ENCODE measurements at places on chromosomes 6 and 20.

- DNase-seq, result no peak
Observed at GRCh38 chr6:163030980-163031379, 303.2 kb downstream of the PACRG start.

- no peak for DNase-seq
Observed at GRCh38 chr6:64691064-64691463, 1016.0 kb downstream of the EYS start.

GRCh38 chr6:70094156-70094555 lies 208.7 kb downstream of the COL9A1 start:
- no peak for DNase-seq

DNA sequence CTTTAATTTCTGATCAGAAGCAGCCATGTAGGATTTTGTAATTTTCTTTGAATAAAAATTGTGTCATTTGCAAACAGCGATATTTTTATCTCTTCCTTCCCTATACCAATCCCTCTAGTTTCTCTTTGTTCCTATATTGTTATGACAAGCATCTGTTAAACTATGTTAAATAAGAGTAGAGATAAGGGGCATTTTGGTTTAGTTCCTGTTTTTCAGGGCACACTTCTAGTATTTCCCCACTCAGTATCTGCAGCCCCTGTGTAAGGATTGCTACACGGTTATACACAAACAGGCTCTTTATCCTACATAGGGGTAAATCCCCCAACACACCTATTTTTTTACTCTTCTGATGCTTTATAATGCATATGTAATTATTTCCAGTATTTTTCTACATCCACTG lies 42.1 kb downstream of the TRERF1 start:
- DNase-seq, result no peak

DNA sequence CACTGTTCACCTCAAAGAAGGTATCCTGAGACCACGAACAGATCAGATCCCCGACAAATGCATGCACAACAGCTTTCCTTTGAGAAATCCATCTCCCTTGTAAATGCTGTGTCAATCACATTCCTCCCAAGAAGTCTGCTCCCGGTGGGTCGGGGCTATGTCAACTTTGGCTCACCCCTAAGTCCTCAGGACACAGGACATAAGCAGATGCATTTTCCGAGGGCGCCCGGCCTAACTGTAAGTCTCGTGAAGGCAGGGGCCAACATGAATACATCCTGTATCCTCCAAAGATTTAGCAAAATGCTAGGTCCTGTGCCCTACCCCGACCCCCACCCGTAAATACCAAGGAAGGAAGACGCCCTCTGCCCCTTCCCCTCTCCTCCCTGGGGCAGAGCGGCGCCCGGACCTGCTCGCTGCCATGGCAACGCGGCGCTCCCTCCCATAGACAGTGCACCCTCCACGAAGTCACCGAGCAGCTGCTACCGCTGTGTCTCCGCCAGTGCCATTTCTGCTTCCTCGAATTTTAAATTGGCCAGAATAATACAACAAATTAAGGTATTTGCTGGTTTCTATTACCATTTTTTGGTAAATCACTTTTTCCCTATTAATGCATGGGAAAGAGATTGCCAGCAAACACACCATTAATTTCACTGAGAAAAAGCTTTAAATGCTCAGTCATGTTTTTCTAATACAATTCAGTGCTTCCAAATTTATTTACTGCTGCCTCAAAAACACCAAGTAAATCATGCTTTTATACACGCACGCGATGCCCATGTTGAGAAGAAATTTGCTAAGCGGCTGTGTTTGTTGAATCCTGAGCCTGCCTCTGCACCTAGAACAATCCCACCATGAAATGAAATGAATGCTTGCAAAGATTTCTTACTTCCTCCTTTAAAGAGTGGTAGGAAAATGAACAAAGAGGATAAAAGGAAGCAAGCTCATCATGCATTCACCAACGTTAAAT lies 100.6 kb downstream of the PCSK2 start:
- DNase-seq, result no peak

DNA sequence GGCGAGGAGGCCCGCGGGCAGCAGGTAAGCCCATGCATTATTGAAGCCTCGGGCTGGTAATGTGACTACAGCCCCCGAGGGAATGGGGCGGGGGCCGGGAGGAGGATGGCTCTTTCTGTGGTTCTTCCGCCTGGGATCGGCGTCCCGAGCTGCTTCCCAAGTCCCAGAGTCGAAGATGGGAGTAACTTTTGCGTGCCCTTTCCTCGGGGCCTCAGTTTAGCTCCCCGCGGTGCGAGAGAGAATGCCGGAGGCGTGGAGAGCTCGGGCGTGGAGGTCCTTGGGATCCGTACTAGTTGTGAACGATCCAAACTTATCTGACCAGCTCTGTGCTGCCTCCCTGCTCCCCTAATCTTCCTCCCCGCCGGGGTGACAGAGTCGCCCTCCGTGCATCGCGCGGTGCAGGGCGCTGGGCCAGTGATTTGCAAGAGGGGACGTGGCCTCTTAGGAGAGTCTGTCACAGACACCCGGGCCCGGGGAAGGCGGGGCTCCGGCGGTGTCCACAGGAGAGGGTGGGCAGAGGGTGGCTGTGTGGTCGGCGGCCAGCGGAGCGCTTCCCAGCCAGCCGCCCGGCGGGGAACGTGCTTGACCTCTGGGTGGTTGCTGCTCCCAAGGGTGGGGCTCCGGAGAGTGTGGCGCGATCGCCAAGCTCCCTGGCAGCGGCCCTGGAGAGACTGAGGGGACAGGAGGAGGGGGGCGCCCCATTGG lies 815 bp downstream of the UTRN start:
- DNase-seq, result no peak

DNA sequence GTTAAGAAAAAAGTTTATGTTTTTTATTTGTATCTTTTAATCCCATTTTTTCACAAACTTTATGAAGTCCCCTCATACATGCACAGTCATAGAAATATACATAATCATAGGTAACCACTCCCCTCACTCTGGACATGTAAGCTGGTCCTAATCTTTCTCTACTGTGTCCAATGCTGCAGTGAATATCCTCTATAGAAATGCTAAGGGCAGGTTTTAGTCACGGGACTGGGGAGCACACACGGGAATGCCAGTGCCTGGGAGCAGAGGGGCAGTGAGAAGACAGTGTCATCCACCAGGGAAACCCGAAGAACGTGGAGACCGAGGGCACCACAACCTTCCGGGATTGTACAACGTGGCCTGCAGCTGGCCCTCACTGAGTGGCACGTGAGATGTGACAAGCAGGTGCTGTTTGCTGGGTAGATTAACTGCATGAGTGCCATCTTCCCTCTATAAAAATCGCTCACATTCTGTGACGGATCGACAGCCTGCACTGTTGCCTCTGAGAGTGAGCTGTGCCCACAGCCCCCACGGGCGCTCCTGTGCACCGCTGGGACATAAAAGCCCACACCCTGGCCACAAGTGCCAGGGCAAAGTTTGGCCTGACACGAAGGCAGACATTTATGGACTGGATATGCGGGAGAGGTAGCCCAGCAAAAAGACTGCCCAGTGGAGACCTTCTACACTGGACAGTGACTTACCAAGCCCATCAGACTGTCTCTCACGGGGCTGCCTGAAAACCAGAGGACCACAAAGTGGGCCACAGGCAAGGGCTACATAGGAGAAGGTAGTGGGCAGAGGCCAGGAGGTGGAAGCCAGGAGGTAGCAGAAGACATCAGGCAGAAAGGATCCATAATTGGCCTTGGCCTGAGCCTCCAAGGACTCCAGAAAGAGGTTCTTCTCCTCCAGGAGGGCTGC lies 63.2 kb downstream of the FGD2 start:
- DNase-seq, result no peak

GRCh38 chr6:113352029-113352801 lies 504.9 kb upstream of the MARCKS start:
- no peak for DNase-seq

- no peak for DNase-seq
Observed at GRCh38 chr6:56293781-56294180, 46.4 kb upstream of the COL21A1 start.

DNA sequence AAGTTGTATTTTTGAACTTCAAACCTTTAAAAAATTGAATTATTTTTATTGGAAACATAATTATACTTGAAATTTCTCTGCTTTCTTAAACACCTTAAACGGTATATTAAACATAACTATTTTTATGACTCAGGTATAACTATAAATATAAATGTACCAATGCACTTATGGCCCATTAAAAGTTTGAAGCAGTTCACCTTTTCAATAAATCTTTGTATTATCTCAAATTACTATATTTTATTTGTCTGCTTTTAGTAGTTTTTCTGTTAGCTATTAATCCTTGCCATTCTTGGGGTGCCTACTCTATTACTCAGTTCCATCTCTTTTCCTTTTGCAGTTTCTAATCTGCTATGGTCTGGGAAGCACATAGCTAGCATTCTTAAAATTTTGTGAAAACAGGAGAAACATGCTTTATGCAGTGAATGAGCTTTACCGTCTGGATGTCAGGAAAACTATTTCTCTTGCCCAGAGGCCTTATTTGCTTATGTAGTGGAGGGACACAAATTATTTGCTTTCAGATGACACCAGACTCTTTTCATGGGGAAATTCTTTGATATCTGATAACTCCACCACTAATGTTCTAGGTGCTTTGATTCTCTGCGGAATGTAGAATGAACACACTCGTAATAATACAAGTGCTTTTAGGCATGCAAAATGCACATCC lies 378.9 kb upstream of the CITED2 start:
- DNase-seq, result no peak

DNA sequence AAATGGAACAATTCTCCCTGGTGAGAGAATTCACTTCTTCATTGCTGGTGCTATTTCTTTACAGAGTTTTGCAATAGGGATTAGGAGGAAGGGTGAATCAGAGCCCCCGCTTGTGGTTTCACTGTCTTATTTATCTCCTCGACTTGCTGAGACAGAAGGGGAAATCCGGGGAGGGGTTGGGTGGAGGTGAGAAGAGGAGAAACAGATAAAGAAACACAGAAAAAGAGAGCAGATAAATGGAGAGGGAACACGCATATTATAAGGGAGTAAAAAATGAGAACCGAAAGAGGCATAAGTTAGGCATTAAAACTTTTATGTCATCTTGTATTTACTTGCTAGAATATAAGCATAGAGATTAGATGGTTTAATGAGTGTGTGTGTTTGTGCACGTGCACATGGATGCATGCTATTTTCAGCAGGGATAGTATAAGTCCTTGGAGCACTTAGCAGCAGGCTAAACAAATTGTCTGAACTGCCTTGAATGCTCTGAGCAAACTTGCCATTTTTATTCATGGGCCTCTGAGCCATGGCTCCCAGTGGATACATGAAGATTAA lies 105.0 kb downstream of the OLIG3 start:
- peak; percentile 42 for DNase-seq

DNA sequence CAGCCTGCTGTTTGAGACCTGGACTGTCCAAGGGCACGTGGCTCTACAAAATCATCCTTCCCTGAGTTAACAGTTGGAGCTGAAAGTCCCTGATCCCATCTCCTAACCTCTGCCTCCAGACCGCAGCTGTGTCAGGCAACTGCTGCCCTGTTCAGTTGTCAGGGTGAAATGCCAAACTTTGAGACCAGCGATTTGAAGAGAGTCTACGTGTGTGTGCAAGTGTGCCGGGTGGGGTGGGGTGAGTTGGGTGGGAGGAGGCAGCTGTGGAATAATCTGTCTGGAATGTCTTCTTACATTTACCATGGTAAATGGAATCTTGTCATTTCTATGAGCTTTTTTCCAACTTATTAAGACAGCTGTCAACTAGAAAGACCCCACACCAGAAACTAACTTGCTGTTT lies 81.0 kb upstream of the FAM8A1 start:
- no peak for DNase-seq

DNA sequence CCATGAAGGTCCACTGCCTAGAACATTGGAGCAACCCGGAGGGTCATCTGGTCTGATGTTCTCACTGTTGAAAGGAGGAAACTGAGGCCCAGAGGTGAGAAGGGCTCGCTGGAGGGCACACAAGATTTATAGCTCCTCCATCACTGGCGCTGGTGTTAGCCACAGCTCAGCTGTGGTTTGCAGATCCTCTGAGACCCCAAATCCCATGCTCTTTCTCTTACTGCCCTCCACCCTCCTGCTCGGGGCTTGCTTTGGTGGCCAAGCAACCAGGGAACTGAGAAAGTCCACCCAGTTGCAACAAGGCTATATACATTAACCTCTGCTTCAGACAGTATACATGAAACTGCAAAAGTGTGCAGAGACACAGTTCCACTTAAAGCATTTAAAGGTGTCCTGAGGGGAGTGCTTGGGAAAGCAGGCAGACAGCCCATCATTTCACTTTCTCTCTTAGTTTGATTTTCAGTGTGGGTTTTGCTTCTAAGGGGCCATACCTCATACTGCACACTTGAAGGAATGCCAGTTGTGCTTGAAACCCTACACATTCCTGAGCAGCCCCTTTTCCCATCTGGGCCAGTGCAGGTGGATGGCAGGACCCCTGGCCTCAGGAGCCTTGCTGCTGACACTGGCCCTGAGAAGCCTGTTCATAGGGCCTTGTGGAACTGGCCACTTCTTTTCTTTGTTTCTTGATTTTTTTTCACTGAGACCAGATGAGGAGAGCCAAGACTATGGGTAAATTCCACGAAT lies 347.6 kb downstream of the CDC5L start:
- DNase-seq, result no peak

DNA sequence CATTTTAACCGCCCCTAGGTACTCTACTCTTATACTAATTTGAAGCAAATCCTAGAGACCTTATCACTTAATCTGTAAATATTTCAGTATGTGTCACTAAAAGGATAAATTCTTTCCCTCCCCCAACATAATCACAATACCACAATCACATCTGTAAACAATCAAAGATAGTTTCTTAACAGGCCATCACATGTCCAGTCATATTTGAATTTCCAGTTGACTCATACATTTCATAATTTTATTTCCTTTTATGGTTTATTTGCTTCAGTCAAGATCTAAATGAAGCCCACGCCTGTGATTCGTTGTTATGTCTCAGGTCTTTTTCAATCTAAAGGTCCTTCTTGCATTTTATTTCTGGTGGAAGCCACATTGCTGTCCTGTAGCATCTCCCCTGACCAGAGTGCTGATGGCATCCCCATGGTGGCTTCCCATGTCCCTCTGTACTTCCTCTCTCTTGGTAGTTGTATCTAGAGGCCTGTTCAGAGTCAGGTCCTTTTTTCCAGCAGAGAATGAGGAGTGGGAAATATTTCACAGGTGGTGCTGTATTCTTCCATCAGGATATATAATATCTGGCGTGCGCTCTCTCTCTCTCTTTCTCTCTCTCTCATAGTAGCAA lies 128.6 kb upstream of the SLC22A23 start:
- DNase-seq, result no peak

- no peak for DNase-seq
Observed at GRCh38 chr6:170024940-170025339, 265.9 kb downstream of the DLL1 start.

DNA sequence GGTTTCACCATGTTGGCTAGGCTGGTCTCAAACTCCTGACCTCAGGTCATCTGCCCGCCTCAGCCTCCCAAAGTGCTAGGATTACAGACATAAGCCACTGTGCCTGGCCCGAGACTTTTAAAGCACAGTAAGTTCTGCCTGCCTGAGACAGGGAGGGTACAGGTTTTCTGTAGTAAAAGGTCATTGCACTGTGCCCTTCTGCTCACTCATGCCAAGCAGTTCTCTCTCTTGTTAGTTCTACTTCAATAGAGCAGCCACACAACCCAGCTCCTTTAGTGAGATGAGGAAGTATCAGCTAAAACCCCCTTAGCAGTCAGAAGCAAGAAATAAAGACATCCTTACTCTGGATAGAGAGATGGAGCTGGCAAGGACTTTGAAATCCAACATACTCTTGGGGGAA lies 52.4 kb upstream of the ARMH2 start:
- DNase-seq, result no peak

Measured in stimulated activated CD4-positive, alpha-beta T cell treated with anti-CD3 and anti-CD28 coated beads, Interleukin-1b, Interleukin-23, amount 100 ng/mL, for 1 hour (primary cell).